ENCODE measurements at places on chromosomes 1 and 21.

GRCh38 chr1:176469450-176470010 lies 6.6 kb downstream of the PAPPA2 start:
- no peak for DNase-seq

DNA sequence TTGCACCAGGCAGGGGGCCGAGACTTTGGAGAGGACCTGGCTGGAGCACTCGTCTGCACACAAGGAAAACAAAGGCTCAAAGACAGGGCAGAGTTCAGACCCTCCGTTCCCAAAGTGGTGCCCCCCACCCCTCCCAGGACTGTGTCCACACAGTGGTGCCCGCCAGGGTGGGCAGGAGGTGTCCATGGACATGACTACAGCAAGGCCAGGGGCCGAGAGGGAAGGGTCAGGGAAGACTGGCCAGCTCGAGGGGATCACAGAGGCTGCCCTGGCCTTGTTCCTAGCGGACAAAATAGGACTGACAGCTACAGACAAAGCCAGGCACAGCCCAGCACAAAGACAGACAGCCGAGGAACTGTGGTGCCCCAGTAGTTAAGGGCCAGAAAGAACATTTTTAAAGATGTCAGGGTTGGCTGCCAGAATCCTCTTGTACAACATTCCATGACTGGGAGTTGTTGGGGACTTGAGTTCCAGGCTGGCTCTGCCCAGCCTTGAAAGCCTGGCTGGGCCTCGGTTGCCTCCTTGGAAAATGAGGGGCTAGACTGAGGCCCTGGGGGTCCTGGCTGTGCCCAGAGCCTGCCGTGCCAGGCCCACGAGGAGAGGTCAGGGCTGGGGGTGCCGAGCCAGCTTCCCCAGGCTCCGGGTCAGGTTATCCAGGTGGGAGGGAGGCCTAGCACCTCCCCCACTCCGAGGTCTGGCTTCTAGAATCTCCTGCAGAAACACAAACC lies 63.7 kb downstream of the SLX9 start:
- no peak for DNase-seq

- no peak for DNase-seq
These were observed 40.3 kb downstream of the MYSM1 start for GRCh38 chr1:58659516-58659915.

GRCh38 chr1:72759486-72759885 lies 477.1 kb upstream of the NEGR1 start:
- no peak for DNase-seq

DNA sequence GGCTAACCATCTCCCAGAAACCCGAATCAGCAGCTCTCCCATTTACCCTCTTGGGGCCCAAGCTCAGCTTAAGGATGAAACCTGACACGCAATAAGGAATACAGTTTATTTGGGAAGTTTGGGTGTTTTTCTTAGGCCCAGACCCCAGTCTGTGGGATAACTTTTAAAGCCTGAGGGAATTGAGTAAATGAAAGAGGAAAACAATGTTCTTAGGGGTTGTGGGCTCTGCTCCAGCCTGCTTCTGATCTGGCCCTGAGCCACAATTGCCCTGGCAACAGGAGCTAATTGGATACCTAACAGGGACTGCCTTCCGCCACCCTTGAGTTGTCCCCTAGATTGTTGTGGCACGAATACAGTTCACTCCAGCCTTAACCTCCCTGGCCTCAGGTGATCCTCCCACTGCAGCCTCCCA lies 20.1 kb downstream of the DYRK3 start:
- no peak for DNase-seq

DNA sequence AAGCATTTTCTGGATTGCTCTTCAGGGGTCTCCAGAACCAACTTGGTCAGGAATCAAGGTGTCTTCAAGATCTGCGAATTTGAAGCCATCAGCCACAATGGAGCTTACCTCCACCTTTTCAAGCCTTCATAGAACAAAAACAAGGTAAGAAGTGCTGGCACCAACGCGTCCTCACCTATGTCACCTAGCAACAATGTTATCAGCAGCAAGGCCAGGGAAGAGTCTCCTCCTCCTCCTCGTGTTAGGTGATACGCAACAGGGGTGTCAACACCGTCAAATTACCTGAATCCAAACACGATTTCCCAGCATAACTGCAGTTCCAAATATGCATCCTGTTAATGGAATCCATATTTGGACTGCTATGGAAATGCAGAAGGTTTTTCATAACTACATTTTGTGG lies 4.1 kb upstream of the TIAM1 start:
- no peak for DNase-seq

DNA sequence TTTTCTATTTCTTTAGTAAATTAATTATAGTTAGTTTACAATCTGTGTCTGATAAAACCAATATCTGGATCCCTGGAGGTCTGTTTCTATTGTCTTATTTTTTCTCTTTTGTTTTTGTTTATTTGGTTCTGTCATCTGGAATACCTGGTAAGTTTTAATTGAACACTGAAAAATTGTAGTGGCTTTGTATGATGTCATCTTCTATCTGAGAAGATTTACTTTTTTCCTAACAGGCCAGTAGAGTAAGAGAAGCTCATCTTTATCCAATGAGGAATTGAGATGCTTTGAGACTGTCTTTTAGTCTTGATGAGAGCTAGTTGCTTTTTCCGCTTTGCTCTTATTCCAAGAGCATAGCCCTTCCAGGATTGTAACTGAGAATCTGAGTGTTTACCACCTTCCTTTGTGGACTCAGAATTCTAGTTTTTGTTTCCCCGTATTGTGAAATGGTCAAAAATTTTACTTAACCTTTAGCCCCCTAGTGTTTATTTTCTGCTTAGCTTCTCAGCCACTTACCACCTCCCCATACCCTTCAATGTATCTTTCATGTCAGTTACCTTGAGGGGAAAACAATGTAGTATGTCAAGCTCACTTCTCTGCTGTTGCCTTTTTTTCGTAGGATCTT lies 25.0 kb downstream of the PTGFRN start:
- no peak for DNase-seq

- DNase-seq, result no peak
These were observed 148.6 kb upstream of the CD34 start for GRCh38 chr1:208059409-208060001.

DNA sequence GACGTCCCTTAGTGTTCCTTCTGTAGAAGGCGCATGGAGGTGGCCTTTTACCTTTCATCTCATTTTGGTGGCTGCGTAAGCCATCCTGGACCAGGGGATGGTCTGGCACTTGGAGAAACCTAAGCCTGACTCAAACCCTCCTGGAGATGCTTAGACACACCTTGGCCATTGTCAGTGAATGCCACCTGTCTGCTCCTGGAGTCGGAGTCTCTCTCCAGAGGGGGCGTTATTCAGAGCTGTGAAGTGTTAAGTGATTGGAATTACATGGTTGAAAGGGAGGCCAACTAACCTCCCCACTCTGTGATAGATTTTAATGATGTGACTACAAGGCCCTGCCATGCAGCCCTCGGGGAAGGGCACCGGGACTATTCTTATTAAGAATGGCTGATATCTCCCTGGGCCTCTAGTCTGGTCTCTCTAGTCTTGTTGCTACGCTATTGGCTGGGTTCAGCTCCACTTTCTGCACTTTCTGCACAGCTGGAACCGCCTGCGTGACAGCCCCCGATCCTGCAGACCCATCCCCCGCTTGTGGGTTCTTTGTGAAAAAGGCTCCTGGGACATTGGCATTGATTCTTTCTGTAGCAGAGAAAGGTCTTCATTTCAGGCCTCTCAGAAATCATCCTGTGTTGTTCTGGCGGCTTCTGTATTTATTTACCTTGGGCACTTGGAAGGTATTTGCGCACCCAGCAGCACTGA lies 4.2 kb downstream of the RASSF5 start:
- no peak for DNase-seq

- no peak for DNase-seq
These were observed 1.7 kb upstream of the WNT9A start for GRCh38 chr1:227949341-227949921.

DNA sequence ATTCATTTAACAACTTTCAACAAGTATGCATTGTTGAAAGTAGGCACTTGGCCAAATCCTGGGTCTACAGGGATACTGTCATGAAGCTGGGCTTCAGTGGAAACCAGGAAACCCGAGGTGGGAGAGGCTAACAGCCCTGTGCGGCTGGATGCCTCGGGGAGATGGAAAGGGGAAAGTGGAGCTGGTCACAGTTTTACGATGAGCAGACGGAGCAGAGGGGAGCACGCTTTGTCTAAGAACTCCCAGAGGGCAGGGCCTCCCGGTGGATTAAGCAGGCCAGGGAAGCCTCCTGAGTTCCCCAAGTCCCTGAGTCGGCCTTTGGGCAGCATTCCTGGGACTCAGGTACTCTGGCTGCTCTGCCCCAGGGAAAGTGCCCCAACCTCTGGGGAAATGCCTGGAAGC lies 23.8 kb downstream of the STUM start:
- DNase-seq, result no peak

DNA sequence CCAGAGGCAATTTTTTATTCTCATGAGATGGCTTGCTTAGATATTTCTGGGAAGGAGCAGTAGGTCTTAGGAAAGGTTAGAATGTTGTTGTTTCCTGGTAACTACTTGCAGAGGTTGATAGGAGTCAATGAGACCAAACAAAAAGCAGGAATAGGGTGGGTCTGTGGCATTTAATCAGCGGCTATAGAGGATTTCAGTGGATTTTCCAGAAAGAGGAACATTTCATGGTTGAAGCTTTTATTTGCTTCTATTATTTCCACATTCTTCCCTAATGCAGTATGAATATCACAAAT lies 111.3 kb upstream of the PALMD start:
- DNase-seq, result no peak

DNA sequence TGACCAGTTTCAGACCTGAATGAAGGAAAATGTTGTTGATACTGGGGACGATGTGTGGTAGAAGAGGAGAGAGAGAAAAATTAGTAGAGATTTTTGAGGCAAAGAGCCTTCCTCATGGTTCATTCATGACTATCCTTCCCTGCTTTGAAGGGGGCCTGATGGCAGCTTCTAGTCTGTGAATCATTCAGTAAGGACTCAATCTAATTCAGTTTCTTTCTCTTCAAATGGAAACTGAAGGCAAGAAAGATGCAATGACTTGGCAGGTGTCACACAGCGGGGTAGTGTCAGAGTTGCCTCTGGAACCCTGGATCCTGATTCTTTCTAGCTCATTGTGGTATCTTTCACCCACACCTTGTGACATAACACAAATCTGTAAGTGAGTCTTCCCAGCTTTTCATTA lies 14.9 kb upstream of the CD5L start:
- DNase-seq, result no peak

GRCh38 chr1:211616231-211616964 lies 37.4 kb upstream of the SLC30A1 start:
- DNase-seq, result no peak

DNA sequence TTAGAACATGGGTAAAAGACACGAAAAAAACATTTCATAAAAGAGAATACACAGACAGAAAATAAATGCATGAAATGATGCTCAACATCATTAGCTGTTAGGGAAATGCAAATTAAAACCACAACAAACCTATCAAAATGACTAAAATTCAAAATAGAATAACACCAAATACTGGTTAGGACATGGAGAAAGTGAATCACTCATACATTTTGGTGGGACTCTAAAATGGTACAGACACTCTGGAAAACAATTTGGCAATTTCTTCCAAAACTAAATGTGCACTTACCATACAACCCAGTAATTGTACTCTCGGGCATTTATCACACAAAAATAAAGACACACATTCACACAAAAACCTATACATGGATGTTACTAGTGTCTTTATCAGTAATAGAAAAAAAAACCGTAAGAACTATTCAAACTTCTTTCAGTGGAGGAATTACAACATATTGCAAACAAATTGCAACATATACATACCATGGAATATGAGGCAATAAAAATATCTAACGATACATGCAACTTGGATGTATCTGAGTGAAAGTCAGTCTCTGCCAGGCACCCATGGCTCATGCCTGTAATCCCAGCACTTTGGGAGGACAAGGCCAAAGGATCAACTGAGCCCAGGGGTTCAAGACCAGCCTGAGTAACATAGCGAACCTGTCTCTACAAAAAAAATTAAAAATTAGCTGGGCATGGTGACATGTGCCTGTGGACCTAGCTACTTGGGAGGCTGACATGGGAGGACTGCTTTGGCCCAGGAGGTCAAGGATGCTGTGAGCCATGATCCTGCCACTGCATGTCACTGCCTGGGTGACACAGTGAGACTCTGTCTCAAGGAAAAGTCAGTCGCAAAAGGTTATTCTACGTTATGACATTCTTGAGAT lies 19.6 kb downstream of the HSF2BP start:
- no peak for DNase-seq

DNA sequence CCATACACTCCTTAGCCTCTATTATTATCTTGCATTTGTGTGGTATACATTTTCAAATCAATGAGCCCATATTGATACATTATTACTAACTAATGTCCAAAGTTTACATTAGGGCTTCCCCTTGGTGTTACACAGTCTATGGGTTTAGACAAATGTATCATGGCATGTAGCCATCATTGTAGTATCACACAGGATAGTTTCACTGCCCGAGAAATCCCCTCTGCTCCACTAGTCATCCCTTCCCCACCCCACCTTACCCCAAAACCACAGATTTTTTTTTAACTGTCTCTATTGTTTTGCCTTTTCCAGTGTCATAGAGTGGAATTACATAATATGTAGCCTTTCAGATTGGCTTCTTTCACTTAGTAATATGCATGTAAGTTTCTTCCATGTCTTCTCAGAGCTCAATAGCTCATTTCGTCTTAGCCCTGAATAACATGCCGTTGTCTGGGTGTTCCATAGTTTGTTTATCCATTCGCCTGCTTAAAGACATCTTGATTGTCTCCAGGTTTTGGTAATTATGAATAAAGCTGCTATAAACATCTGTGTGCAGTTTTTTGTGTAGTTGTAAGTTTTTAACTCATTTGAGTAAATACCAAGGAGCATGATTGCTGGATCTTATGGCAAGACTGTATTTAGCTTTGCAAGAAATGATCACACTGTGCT lies 86.4 kb upstream of the LYST start:
- no peak for DNase-seq

All from Caki2 (cell line).